Activated T-cell treated with anti-CD3 and anti-CD28 coated beads, Interleukin-2, amount 50 U/mL, for 24 hours (primary cell): ENCODE measurements at places on chromosomes 12 and 14.

DNA sequence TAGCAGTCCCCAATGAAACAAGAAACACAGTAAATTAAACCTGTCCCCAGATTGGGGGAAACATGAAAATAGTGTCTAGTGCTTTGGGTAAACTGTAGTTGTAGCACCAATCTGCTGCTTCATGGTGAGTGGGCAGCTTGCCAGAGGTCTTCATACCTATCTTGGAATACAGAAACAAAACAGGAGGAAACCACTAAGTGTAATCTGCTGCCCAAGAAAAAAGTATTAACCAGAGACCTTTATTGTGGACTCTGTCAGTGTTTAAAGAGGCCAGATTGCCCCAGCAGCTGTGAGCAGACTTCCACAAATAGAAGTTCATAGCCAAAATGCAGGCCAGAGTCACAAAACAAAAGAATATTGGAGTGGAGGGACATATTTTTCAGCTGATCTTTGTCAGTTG lies 2.3 kb downstream of the ISCU start:
- DNase-seq = no peak

DNA sequence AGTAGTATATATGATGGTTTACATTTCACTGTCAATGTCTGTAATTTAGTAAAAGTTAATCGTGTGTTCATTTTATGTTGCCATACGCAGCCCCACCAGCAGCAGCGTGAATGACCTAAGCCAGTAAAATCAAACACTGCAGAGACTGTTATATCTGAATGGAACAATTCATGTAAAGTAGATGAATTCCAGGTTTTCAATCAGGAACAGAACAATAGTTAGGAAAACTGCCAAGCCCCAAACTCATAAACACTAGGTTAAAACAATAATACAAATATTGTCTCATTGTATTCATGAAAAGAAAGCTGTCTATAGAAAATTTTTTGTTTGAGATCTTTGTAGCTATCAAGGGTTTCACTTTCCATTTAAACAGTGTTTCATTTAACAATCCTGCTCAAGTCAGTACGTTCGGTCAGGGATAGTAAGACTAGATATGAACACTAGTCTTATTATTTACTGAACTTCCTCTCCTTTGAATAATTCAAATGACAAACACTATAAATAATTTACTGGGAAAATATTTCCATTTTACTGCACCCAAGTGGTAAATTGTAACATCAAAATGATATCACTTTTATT lies 256.8 kb upstream of the FLRT2 start:
- no peak for DNase-seq

DNA sequence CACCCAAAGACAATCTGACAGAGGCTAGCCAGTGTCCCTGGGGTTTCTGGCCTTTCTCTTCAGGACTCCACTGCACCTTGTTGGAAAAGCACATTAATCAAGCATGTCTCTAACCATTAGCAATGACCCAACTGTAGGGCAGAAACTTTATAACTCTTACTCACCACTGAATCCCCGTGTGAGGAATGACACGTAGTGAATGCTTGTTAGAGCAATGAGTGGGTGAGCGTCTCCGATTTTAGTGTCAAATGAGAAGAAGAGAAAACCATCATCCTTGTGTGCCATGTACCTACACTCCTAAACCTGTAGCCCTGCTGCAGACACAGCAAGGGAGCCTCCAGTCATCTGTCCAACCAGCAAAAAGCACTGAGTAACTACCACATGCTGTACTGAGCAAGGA lies 56.5 kb upstream of the GPR68 start:
- no peak for DNase-seq

DNA sequence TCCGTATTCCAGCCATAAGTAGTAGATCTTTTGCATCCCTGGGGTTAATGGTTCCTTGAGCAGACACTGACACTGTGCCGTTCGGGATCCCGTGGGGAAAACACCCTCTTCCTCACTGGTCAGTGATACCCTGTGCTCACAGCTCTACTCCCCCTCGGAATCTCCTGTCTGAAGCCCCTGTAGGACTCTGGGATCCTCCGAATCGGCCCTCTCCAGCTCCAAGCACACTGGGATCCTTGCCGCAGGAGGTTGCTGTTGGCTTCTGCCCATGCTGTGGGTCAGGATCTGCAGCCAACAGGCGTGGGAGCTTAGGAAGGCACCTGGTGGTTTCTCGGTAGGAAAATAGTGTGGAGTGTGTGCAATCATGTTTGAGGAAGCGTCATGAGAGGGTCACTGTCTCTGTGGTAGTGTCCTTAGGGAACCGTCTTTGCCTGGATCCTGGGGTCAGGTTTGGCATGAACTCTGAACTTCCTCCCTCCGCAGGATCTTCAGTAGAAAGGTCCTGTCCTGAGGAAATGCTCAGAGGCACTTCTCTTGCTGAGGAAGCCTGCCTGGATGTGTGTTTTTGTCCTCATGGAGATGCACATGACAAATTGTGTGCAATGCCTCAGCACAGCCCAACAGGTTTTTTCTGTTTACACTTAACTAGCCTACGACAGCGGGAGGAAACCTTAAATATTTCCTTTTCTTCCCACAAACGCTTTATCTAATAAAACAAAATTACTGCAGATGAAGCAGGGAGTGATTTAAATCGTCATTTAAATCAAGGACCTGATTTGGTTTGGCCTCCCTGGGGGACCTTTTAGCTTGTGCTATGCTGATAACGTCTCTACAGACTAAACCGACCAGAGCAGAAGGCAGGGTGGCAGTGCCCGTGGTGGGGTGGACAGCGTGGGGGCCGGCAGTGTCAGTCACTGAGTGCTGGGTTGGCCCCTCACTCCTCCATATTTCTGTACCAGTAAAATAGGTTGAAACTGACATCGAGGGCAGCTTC lies 18.7 kb downstream of the FBXL14 start:
- no peak for DNase-seq

- DNase-seq = no peak
Observed at GRCh38 chr12:78096909-78097597, 266.4 kb downstream of the NAV3 start.

DNA sequence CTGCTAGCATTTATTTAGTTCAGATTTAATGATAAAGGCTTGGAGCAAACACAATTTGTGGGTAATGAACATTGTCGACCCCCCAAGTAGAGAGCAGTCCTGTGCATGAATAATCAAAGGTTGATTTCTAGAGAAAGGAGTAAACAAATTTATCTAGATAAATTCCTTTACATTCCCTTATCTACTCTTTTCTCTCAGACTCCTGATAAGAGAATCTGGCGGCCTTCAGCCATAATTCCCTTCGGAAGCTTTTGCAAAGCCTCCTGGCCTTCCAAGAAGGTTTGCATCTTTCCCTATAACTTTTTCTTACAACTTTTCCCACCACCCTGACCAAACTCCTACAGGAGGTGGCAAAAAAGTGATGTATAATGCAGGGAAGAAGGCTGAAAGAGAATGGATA lies 42.1 kb downstream of the TMTC3 start:
- DNase-seq = no peak

GRCh38 chr12:4355156-4356040 lies 24.1 kb downstream of the FGF23 start:
- no peak for DNase-seq

DNA sequence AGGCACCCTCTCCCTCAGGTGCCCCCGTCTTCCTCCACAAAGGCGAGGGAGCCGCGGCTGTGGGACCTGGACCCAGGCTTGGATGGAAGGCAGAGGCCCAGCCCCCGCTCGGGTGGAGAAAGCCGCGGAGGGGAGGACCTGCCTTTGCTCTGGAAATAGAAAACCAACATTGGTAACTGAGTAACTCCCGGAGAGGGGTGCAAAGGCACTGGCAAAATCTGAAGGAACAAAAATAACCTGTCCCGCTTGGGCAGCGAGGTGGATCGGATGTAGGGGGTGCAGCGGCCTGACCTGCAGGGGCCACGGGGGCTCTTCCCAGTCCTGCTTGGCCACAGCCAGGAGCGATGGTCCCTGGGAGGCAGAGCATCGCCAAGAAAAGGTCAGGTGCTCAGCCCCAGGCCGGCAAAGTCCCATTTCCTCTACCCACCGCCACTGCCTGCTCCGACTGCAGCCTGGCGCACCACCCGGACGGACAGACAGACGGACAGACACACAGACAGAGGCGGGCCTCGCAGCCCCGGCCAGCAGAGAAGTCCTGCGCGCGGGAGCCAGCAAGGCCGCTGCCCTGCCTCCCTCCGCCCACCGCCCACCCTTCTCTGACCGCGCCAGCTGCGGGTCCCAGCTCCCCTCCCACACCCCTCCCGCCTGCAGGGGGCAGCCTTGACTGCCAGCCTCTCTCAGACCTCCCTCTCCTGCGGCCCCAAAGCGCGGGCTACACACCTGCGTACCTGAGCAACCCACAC lies 21.4 kb upstream of the TMEM106C start:
- peak; percentile 57 for DNase-seq

- DNase-seq = no peak
Observed at GRCh38 chr12:82522762-82523161, 163.9 kb upstream of the TMTC2 start.

DNA sequence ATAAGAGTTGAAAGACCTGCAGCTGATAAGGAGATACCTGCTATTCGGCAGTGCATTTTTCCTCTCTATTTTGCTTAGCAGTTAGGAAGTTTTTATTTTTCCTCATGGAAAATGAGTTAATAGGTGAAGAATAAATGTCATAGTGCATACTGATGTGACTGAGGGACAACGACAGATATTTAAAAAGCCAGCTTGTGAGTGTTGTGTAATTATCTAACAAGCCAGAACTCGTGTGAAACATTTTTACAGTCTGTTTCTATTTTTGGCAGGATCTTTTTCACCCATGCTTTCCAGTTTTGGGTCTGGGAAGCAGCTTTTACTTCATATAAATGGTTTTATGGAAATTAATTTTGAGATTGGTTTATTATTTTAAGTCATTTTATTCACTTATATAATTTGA lies 2.9 kb downstream of the FBXO34 start:
- DNase-seq = no peak

DNA sequence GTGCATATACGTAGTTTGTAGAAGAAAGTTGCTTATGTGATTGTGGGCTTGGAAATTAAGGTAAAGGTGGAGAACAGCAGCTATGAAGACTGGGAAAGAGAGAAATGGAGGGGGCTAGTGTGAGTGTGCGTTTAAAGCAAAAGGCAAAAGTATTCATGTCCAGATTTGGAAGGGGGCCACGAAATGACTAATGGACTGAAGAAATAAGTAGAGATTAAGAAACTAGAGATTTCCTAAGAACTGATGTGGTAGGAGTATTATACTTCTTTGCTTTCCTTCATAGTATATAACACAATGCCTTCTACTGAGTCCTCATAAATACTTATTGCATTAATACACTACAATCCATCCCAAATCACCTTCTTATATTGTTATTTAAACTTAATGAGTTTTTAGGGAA lies 298.6 kb upstream of the NOVA1 start:
- DNase-seq = no peak

DNA sequence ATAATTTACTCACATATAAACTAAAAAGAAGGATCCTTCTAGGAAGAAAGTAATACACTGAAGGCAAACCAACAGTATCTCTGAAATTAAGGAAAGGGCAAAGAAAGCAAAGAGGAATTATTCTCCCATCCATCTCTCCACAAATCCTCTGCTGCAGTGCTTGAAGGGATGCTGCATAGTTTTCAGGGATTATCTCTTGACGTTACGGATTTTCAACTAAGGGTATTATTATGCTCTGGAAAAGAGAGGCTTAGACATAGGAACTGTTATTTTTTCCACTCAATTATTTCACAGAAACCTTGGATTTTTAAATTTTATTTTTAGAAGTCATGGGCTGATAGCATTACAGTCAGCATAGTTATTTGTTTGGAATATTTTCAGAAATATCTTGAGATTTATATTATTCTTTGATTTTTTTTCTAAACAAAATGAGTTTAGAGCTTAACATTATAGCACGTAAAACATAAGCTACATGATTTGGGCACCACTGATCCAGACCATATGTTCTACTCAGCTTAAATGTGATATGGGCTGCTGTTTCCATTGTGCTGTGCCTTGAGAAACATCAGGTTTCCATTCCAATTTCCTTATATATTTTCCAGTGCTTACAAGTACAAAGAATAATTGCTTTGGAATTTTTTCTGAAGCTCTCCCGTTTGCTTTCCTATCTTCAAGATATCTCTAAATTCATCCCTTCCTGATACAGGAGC lies 57.9 kb upstream of the DCN start:
- no peak for DNase-seq
